ENCODE measurements at places on chromosomes 4 and X. TPM values are rescaled to one million over a fixed set of nuclear protein-coding genes. Genes with fewer than 3 reads are reported as not detected.

HSFX4 gene
- not detected for polyA plus RNA-seq

- DNase-seq = no peak
These were observed 195.4 kb upstream of the ADGRL3 start for GRCh38 chr4:61004651-61005170.

CLDN34 gene
- not detected for polyA plus RNA-seq

ZAR1 gene
- polyA plus RNA-seq = not detected

All from GM12878 (cell line).